HFFc6 (cell line): ENCODE measurements at places on chromosomes 3 and 15.
A peak's percentile ranks its signal among the peaks of the same experiment; 100 is the strongest.

- DNase-seq = no peak
Measured at GRCh38 chr15:68206711-68207151, 1.6 kb upstream of the CALML4 start.

DNA sequence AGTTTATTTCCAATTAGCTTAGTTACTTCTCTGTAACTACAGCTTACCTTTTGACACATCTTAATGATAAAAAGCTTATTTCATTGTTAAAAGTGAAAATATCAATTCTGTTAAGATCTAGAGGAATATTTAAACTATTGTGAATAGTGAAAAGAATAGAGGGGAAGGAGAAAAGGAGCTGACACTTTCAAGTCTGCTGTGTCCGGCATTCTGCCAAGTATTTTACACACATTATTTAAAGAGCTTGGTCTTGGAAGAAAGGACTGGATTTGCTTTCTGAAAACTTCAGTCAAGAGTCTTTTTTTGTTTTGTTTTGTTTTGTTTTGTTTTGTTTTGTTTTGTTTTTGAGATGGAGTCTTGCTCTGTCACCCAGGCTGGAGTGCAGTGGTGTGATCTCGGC is 34.8 kb downstream of the CCDC80 start:
- no peak for DNase-seq

- DNase-seq = no peak
Measured at GRCh38 chr15:92159906-92160841, 233.5 kb upstream of the ST8SIA2 start.

GRCh38 chr15:91400481-91400880 is 300.4 kb downstream of the SV2B start:
- no peak for DNase-seq

GRCh38 chr3:174156200-174156599 is 702.9 kb upstream of the NAALADL2 start:
- DNase-seq = no peak

- no peak for DNase-seq
Measured at GRCh38 chr3:127478922-127479321, 111.6 kb downstream of the TPRA1 start.

DNA sequence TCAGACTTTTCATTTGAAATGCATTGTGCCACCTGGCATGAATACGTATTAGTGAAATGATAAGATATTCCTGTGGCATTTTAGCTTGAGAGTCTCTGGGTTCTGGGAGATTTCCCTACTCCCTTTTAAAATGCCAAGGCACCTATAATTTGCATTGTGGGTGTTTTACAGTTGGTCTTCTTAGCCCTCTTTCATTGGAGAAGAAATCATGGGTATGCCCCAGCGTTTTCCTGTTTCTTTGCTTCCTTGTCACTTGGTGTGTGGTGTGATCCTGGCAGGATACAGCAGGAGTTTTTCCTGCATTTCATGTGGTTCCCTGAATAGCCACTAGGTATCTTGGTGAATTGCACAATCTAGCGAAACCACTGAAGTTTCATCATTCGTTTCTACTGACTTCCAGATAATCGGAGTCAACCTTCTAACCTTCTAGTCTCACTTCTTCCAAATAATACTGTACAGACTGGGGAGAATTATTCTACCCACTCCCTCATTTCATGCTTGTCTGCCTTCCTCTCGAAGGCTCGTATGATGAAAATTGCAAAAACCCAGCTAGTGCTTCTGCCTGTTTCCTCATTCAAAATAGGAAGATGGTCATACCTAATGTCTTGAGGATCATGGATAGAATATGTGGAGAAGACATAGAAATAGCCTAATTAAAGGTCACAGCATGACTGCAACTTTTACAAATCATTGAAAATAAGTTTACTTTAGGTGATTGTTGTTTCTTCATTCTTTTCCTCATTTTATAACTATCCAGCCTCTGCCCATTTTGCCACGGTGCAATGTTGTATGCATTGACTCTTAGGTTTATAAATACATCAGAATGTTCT is 2.6 kb downstream of the BHLHE40 start:
- peak; percentile 63 for DNase-seq

DNA sequence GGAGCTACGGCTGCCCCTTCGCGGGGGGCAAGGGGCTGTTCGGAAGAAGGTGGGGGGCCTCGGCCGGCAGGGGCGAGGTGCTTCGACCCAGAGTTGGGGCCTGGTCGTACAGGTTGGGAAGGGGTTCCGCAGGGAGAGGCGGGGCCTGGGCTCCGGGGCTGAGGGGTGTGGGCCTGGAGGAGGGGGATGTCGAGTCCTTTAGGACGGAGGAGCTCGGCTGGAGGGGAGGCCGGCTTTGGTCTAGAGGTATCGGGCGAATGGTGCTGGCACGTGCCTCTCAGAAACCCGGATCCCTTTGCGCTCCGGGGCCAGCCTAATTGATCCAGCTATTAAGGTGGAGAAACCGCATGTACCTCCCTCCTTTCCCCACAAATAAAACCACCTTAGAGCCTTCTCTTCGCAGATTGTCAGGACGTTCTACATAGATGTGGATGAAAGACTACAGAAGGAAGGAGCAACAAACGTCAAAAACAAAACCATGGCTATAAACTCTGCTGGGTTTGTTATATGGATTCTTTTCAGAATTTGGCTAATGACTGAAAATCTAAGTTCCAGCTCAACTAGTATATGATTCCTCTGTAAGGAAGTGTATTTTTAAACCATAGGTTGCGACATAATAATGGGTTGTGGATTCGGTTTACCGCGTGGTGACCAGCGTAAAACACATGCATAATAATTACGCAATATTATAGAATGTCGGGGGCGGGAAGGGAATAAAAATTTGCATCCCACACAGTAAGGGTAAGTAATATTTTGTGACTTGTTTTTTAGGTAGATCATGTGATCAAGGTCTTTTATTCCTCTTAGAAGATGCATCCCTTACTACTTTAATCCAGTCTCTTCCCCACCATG is 644 bp upstream of the NGLY1 start:
- DNase-seq = peak; percentile 7

DNA sequence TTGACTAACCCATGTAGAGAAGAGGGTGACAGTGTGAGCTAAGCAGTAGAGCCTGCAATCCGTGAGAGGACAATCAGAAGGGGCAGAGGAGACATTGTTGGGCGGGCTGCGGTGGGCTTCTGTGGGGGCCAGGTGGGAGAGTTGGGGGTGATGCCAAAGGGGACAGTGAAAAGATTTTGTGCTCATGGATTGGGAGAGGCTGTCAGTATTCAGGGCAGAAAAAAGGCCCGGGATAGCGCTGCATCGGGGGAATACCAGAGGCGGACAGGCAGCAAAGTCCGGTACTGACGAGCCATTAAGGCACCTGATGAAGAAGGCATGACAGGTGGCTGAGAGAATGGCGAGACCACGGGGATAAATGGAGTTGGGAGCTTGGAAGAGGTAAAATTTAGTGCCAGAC is 1.3 kb upstream of the PXYLP1 start:
- DNase-seq = no peak

DNA sequence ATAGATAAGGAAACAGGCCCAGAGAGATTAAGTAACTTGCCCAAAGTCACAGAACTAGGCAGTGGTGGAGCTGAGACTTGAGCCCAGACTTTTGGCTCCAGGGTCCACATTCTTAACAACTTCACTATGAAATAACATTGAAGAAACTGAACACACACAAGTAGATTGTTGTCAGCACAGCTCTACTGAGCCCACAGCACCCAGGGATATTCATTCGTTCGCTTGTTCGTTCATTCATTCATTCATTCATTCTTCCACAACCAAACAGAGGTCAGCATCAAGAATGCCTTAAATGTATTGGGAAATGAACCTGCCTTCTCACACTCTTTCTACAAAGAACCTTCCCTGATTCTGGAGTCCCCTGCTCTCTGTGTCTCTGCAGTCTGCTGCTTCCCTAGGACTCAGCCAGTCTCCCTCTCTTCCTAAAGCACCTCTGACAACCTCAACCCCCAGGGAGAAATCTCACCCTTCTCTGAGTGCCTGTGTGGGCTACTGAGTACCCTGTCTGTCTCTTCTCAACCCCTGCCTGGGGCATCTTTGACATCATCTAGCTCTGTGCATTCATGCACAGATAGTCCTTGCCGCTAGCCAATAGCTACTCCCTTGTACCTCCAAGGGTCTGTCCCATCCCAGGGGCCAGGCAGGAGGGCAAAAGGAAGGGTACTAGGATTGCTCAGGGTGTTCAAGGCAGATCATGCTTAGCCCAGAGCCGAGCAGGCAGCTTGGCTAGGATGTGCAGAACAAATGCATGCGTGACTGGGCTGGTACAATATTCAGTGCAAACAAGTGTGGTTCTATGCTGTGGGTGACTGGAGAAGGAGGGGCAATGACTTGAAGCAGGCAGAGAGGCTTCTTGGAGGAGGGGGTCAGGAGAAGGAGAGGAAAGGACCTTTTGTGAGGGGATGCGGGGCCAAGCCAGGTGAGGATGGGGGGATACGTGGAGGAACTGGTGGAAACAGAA is 3.4 kb downstream of the LINGO1 start:
- no peak for DNase-seq

DNA sequence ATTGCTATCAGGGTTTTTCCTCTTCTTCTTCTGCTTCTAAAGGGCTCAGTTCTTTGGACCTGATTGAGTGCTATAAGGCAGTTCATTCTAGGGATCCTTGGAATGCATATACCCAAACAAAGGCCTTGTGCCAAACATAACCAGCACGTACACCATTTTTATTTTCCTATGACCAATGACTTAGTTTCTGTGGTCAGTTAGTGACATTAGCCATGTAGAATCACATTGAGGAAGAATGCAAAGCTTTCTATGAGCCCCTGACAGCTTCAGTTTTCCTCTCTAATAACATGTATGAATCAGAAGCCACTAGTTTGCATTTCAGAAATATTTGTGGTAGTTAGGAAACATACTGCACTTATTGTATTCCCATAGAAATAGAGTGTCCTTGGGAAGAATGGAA is 240.0 kb downstream of the THRB start:
- peak; percentile 89 for DNase-seq

- DNase-seq = no peak
Measured at GRCh38 chr15:86079508-86080266, at the start of gene AGBL1. Gene AGBL1 (plus strand): TSS chr15:86079871.

DNA sequence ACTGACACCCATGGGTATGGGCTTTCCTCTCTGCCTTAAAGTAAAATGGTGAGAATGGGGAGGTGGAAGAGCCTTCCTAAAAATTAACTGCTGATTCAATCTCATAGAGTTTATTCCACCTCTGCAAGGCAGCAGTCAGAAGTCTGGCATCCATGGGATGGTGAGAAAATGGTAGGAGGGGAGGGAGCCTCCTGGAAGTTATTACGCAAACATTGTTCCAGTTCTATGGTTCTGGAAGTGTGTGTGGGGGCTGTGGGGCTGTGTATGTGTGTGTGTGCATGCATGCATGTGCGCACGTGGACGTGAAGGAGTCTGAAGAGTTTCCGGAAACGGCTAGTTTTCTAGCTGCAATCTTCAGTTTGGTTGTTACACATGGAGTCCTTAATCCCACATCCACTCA is 177.6 kb downstream of the KCNAB1 start:
- no peak for DNase-seq

DNA sequence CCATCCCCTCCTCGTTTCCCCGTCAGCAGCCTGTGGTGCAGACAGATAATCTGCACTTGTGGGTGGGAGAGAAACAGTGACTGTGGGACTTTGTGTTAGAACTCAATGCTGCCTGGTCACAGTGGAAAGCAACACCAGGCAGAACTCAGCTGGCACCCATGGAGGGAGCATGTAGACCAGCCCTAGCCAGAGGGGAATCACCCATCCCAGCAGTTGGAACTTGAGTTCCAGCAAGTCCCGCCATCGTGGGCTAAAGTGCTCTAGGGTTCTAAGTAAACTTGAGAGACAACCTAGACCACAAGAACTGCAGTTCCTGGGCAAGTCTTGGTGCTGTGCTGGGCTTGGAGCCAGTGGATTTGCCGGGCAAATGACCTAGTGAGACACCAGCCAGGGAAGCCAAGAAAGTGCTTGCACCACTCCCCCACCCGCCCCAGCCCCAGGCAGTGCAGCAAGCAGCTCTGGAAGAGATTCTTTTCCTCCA is 24.4 kb downstream of the ISG20 start:
- no peak for DNase-seq

DNA sequence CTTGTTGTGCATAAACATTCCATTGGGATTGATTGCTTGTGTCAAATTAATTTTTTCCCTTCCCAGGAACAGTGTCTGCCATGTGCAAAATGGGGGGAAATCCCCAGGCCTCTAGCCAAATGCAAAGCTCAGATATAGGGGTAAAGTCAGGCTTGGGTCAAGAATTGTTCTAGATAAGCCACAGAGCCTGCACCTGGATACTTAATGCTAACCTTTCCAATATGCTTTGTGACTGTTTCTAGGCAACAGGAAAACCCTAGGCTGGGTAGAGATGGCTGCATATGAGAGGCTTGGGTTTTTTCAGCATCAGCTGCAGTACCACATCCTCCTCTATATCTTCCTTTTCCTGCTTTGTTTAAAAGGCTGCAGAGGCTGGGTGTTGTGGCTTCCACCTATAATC is 61.9 kb upstream of the ROPN1 start:
- DNase-seq = no peak

DNA sequence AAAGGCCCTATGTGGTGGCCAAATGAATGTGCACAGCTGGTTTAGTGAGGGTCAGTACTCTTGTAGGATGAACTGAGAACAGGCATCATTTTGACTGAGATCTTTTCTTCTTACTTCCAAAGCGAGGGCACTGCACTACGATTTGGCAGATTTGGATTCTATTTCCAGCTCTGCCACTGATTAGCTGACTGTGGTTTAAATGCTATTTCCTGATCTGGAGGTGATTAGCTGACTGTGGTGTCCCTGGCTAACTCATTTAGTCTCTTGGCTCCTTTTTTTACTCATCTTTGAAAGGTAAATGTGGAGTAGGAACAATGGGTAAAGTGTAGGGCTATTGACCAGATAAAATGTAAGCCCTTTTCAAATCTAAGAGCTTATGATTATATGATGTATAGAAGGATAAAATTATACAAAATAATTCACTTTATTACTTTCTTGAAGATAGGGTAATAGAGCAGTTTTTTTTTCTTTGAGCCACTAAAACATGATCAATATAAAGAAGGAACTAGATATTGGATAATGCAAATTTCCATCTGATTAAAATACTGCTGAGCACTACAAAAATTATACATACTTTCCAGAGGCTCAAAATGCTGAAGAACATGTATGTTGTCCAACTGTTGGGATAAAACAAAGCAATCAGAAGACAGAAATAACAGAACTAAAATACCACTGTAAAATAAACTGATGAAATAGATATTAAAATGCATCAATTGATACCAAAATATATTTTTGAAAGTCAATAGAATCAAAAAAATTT is 39.7 kb upstream of the PLOD2 start:
- DNase-seq = no peak

- peak; percentile 40 for DNase-seq
Measured at GRCh38 chr3:73498764-73499622, 125.7 kb downstream of the PDZRN3 start.

DNA sequence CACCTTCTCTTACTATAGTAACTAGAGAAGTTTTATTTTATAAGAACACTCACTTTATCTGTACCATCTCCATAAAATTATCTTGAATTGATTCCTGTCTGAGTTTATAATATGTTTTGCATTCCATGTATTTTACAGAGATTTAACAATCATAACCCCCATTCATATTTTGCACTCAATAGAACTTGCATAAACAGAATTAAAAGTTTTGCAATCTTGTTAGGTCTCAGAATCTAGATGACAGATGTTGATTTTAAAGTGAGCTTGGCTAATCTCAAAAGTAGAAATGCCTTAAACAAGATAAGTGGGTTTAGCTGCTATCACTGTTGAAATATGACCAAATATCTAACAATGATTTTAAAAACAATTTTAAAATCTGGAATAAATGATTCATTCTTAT is 107.9 kb upstream of the EPHA6 start:
- DNase-seq = no peak
